C1 segment of cervical spinal cord (tissue), 14 donors: ENCODE measurements at places on chromosomes 12 and 14.

DNA sequence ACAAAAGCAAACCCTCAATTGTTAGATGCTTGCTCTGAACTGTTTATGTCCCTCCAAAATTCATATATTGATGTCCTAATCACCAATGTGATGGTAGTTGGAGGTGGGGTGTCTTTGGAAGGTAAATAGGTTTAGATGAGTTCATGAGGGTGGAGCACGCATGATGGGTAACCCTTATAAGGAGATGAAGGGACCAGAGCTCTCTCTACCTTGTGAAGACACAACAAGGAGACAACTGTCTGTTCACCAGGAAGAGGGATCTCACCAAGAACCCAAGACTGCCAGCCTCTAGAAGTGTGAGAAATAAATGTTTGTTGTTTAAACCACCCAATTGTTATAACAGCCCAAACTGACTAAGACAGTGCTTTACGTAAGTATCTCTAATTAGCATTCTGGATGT, 27.0 kb downstream of the DHRS2 start:
- DNase-seq, result no peak

GRCh38 chr14:38199739-38200138, 8.0 kb upstream of the SSTR1 start:
- DNase-seq, result no peak

DNA sequence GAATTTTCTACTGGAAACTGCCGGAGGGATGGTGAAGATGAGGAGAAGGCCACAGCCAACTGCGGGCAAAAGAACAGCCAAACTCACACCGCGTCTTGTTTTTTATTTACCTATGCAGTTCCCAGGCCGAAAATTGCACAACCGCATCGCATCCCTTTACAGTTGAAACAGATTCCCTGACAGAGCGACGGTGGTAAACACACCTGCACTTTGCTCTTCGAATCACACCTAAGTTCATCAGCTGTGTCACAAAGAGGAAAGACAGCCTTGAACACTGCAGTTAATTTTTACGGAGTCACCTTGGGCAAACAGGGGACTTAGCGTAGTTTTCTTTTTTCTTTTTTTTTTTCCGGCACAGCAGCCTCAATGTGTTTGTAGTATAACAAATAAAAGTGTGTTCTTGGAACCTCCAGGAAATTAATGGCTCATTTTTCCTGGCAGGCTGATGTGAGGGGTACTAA, 272.0 kb upstream of the DIO3 start:
- no peak for DNase-seq

GRCh38 chr12:26047401-26048226, 77.2 kb downstream of the BHLHE41 start:
- no peak for DNase-seq

- no peak for DNase-seq
Observed at GRCh38 chr14:85195872-85196477, 334.0 kb upstream of the FLRT2 start.

DNA sequence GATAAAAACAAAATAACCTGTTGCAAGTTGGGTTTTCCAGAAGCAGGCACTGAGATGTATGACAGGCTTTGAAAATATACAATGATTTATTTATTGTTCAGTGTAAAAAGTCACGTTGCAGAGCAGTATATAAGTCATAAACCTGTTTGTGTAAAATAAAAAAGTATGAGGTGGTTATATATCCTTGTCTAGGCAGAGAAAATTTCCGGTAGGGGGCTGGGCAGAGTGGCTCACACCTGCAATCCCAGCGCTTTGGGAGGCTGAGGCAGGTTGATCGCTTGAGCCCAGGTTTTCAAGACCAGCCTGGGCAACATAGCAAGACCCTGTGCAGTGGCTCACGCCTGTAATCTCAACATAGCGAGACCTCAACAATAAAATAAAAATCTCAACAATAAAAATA, 16.2 kb upstream of the PPP1CC start:
- DNase-seq, result no peak
